Thoracic aorta (tissue), 2 donors: ENCODE measurements at places on chromosomes 16 and 17.

- peaks cover 2% of the 10 kb centered on the region for H3K4me1 ChIP-seq
- H3K36me3 ChIP-seq: no peaks in the 10 kb centered on the region
- no peak overlapping the region for H3K27ac ChIP-seq
- H3K27me3 ChIP-seq: no peaks in the 10 kb centered on the region
- DNase-seq: no peak
- H3K4me3 ChIP-seq: peak overlapping the region; percentile 52
Observed at GRCh38 chr17:3535253-3535995, 22.2 kb downstream of the TRPV3 start.

- no peak overlapping the region for H3K27ac ChIP-seq
- H3K4me3 ChIP-seq: no peak overlapping the region
- H3K4me1 ChIP-seq: no peaks in the 10 kb centered on the region
- no peaks in the 10 kb centered on the region for H3K36me3 ChIP-seq
Observed at GRCh38 chr16:17784073-17784472, 313.3 kb upstream of the XYLT1 start.

GRCh38 chr17:49497148-49498028 is 2.3 kb downstream of the NGFR start:
- H3K4me3 ChIP-seq: peak overlapping the region; percentile 77
- no peaks in the 10 kb centered on the region for H3K36me3 ChIP-seq
- H3K4me1 ChIP-seq: peaks cover 29% of the 10 kb centered on the region
- H3K27me3 ChIP-seq: no peaks in the 10 kb centered on the region
- DNase-seq: peak; percentile 49

- DNase-seq: no peak
- no peak overlapping the region for H3K4me3 ChIP-seq
- H3K27me3 ChIP-seq: no peaks in the 10 kb centered on the region
- H3K4me1 ChIP-seq: no peaks in the 10 kb centered on the region
Observed at GRCh38 chr17:28071891-28072606, 29.6 kb downstream of the NLK start.

DNA sequence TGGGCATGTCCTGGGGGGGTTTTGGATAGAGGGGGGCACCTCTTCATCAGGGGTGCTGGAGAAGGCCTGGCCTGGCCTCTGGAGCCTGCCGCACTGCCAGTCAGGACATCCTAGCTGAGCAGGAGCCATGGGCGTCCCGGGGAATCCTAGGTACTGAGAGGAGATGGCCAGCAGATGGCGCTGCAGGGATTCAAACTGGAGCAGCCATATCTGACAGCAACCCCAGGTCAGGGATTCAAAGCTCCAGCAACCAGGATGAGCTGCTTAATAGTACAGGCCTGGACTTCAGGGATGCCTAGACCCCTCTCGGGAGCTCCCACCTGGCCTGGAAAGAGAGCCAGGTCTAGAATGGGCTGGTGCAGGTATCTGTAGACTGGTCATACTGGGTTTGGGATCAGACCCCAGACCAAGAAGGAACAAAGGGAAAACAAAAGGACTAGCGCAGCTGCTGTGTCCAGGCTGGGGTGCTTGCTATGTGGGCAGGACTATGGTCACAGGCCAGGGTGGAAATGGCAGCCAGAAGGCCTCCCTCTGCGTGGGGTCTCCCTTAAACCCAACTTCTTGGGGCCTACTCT is 306.9 kb upstream of the RBFOX1 start:
- no peak for DNase-seq
- no peak overlapping the region for H3K27ac ChIP-seq

GRCh38 chr16:26863931-26864330 is 202.8 kb upstream of the C16orf82 start:
- no peaks in the 10 kb centered on the region for H3K4me1 ChIP-seq
- no peak overlapping the region for H3K27ac ChIP-seq
- H3K36me3 ChIP-seq: no peaks in the 10 kb centered on the region

DNA sequence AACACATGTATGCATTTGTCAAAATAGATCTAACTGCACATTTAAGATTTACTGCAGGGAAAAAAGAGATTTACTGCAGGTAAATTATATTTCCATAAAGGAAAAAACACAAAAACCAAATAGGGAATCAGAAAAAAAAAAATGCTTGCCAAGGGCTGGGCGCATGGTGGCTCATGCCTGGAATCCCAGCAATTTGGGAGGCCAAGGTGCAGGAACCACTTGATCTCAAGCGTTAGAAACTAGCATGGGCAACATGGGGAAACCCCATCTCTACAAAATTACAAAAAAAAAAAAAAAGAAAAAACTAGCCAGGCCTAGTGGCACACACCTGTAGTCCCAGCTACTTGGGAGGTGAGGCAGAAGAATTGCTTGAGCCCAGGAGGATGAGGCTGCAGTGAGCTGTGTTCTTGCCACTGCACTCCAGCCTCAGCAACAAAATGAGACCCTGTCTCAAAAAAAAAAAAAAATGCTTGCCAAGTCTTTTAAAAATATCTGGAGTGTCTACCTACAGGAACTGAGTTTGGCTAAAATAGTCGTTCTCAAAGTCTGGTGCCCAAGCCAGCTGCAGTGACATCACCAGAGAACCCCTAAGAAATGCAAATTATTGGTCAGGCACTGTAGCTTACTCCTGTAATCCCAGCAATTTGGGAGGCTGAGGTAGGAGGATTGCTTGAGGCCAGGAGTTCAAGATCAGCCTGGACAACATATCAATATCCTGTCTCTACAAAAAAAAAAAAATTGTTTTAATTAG is 17.5 kb downstream of the TRIM25 start:
- H3K36me3 ChIP-seq: peaks cover 44% of the 10 kb centered on the region
- no peaks in the 10 kb centered on the region for H3K4me1 ChIP-seq
- DNase-seq: no peak
- H3K4me3 ChIP-seq: no peak overlapping the region

DNA sequence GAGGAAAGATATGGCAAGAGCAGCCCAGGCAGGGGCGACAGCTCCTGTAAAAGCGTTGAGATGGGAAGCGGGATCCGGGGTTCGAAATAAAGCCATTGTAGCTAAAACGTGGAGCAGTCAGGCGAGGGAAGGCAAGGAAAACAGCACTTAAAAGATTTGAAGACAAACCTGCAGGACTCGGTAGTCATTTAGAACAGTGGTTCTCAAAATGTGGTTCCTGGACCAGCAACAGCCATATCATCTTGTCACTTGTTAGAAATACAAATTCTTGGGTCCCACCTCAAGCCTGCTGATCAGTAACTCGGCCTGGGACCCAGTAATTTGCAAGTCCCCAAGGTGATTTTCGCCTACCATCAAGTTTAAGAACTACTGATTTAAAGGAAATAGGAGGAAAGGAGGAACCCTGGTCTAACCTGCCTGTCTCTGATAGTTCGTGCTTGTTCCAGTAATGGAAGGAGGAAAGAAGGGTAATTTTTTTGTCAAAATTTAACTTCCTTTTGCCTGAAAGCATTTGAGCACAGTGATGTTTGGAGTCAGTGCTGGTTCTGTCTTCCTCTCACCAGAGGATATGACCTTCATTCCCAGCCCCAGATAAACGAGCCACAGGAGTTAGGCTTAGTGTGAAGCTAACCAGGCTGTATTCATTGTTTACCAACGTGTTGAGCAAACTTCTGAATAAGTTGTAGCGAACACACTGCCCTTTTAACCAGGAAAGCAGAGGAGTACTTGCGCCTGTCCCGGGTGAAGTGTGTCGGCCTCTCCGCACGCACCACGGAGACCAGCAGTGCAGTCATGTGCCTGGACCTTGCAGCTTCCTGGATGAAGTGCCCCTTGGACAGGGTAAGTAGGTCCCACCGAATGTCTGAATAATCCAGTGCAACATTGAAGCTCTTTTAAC is 1.1 kb downstream of the ORC6 start:
- DNase-seq: no peak
- no peaks in the 10 kb centered on the region for H3K36me3 ChIP-seq
- H3K27me3 ChIP-seq: no peaks in the 10 kb centered on the region
- peak overlapping the region; percentile 76 for H3K4me3 ChIP-seq
- H3K4me1 ChIP-seq: peaks cover 20% of the 10 kb centered on the region
- H3K27ac ChIP-seq: no peak overlapping the region

- H3K4me3 ChIP-seq: no peak overlapping the region
- H3K27me3 ChIP-seq: peaks cover 29% of the 10 kb centered on the region
- no peaks in the 10 kb centered on the region for H3K36me3 ChIP-seq
Observed at GRCh38 chr17:60151355-60151754, 1.6 kb downstream of the CA4 start.

DNA sequence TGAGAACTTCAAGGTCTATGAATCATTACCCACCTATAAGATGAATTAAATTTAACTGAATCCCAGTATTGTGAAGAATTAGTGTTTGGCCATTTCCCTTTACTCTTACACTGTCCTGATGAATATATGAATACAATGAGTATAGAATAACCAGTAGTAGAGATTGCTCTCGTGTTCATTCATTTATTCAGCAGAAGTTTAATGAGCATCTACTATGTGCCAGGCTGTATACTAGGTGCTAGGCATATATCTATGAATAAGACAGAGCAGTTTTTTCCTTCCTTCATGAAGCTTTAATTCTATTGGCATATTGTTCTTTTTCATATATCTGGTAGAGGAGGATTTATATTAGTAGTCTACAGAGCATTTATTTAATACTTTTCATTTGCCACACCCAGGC is 6.0 kb downstream of the GOSR1 start:
- peaks cover 41% of the 10 kb centered on the region for H3K36me3 ChIP-seq
- no peak for DNase-seq
- H3K27me3 ChIP-seq: no peaks in the 10 kb centered on the region
- peaks cover 10% of the 10 kb centered on the region for H3K4me1 ChIP-seq

GRCh38 chr17:2140683-2141082 is 85.8 kb downstream of the HIC1 start:
- H3K27me3 ChIP-seq: no peaks in the 10 kb centered on the region
- no peak for DNase-seq
- H3K4me1 ChIP-seq: peaks cover 15% of the 10 kb centered on the region

GRCh38 chr17:74271901-74272561 is 2.0 kb upstream of the DNAI2 start:
- no peaks in the 10 kb centered on the region for H3K36me3 ChIP-seq
- no peaks in the 10 kb centered on the region for H3K4me1 ChIP-seq
- no peak overlapping the region for H3K4me3 ChIP-seq
- no peaks in the 10 kb centered on the region for H3K27me3 ChIP-seq

- DNase-seq: no peak
- no peaks in the 10 kb centered on the region for H3K36me3 ChIP-seq
- H3K4me1 ChIP-seq: peaks cover 19% of the 10 kb centered on the region
- H3K27ac ChIP-seq: no peak overlapping the region
- no peaks in the 10 kb centered on the region for H3K27me3 ChIP-seq
- no peak overlapping the region for H3K4me3 ChIP-seq
Observed at GRCh38 chr17:82014432-82014831, 8.2 kb downstream of the CENPX start.

GRCh38 chr16:79089735-79090284 is 510.7 kb downstream of the MAF start:
- H3K4me3 ChIP-seq: peak overlapping the region; percentile 52
- H3K4me1 ChIP-seq: no peaks in the 10 kb centered on the region
- H3K36me3 ChIP-seq: no peaks in the 10 kb centered on the region
- H3K27ac ChIP-seq: no peak overlapping the region
- H3K27me3 ChIP-seq: no peaks in the 10 kb centered on the region

GRCh38 chr17:50144845-50145531 is 5.5 kb downstream of the PPP1R9B start:
- peaks cover 40% of the 10 kb centered on the region for H3K4me1 ChIP-seq
- H3K27ac ChIP-seq: peak overlapping the region; percentile 90
- H3K36me3 ChIP-seq: peaks cover 44% of the 10 kb centered on the region
- DNase-seq: no peak

DNA sequence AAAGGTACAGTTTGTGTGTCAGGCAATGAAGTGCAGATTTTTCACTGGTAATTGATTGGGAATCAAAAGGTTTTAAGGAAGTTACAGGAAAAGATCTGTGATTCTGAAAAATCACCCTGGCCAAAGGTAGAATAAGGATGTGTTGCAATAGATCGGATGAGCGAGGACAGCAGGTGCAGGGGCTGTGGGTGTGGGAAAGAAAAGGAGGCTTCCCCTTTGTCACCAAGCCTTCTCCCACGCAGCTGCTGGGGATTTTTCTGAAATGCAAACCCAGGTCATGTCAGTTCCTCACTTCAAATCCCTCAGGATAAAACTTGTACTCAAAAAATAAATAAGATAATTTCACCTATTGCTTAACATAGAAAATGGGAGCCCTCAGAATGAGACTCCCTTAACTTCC is 47.9 kb upstream of the ARHGAP17 start:
- no peaks in the 10 kb centered on the region for H3K27me3 ChIP-seq
- H3K4me3 ChIP-seq: no peak overlapping the region
- no peaks in the 10 kb centered on the region for H3K36me3 ChIP-seq

DNA sequence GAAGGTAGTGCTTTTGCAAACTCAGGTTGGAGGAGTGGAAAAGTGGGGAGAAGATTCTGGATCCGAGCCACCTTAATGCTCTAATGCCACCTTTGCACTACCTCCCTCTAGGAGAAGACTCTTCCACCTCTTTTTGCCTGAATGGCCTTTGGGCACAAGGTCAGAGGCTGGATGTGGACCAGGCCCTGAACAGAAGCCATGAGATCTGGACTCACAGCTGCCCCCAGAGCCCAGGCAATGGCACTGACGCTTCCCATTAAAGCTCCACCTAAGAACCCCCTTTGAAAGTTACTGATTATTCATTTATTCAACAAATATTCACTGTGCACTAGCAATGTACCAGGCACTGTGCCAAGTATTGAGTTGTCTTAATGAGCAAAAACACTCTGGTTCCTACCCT is 3.2 kb downstream of the SHBG start:
- no peaks in the 10 kb centered on the region for H3K27me3 ChIP-seq
- no peak for DNase-seq
- H3K36me3 ChIP-seq: no peaks in the 10 kb centered on the region
- H3K4me1 ChIP-seq: no peaks in the 10 kb centered on the region
- no peak overlapping the region for H3K27ac ChIP-seq

- H3K4me3 ChIP-seq: no peak overlapping the region
- H3K4me1 ChIP-seq: peaks cover 4% of the 10 kb centered on the region
- no peaks in the 10 kb centered on the region for H3K36me3 ChIP-seq
Observed at GRCh38 chr17:56966338-56966737, 5.5 kb upstream of the COIL start.

- no peaks in the 10 kb centered on the region for H3K4me1 ChIP-seq
- H3K36me3 ChIP-seq: no peaks in the 10 kb centered on the region
- H3K27me3 ChIP-seq: no peaks in the 10 kb centered on the region
Observed at GRCh38 chr17:79062691-79063090, 11.9 kb upstream of the ENGASE start.

DNA sequence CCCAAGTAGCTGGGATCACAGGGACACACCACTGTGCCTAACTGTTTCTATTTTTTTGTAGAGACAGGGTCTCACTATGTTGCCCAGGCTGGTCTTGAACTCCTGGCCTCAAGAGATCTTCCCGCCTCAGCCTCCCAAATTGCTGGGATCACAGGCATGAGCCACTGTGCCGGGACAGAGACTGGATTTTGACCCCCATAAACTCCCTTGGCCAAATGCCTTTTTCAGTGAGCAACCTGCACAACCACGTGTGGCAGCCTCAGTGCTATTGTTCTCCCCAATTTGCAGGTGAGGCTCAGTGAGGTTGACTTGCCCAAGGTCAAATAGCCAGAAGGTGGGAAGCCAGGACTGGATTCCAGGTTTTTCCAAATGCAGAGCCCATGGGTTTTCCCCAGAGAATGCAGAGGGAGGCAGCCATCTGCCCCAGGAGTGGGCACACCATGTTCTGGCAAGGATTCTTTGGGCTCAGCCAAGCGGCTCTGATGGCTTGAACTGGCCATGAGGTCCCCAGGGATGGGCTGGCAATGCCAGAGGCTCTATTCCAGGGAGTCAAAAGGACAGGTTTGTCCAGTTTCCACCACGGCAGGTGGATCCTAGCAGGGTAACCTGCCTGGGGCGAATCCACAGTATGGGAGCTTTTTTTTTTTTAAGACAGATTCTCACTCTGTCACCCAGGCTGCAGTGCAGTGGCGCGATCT is 1.8 kb downstream of the IL27 start:
- no peaks in the 10 kb centered on the region for H3K36me3 ChIP-seq
- no peaks in the 10 kb centered on the region for H3K27me3 ChIP-seq
- H3K4me1 ChIP-seq: no peaks in the 10 kb centered on the region
- no peak overlapping the region for H3K4me3 ChIP-seq
- DNase-seq: no peak
